GM23338 (cell line): ENCODE measurements at places on chromosomes 5 and 9. TPM values are rescaled to one million over a fixed set of nuclear protein-coding genes. Genes with fewer than 3 reads are reported as not detected.

Gene CDH6
- polyA plus RNA-seq = 0.42 and 0.60 TPM in 2 replicates

Gene WNT8A
- polyA plus RNA-seq = not detected in 2 replicates

Gene TEX48
- polyA plus RNA-seq = not detected in 2 replicates

Gene NTNG2
- polyA plus RNA-seq = 0.42 and 0.99 TPM in 2 replicates

Gene OR1Q1
- polyA plus RNA-seq = not detected in 2 replicates

Gene RNF208
- 5.6 and 7.4 TPM in 2 replicates for polyA plus RNA-seq

Gene TMEM171
- polyA plus RNA-seq = 1.9 and 2.5 TPM in 2 replicates

Gene QRFP
- not detected in 2 replicates for polyA plus RNA-seq

Gene INPP5E
- polyA plus RNA-seq = 5.8 TPM in 2 replicates

Gene AHRR
- 0.27 and 0.61 TPM in 2 replicates for polyA plus RNA-seq

Gene ARRDC1
- 33.5 and 36.6 TPM in 2 replicates for polyA plus RNA-seq

Gene RELL2
- 18.6 and 20.4 TPM in 2 replicates for polyA plus RNA-seq

Gene TDRD7
- polyA plus RNA-seq = 0.47 and 1.7 TPM in 2 replicates

Gene GTF3C5
- 41.2 and 46.0 TPM in 2 replicates for polyA plus RNA-seq

Gene TTC16
- polyA plus RNA-seq = not detected in 2 replicates

Gene RFESD
- 6.9 and 7.1 TPM in 2 replicates for polyA plus RNA-seq

Gene MCIDAS
- polyA plus RNA-seq = not detected in 2 replicates

Gene FOXD4L5
- polyA plus RNA-seq = not detected in 2 replicates

Gene MYMK
- polyA plus RNA-seq = 0.54 TPM in 1 of 2 replicates, not detected in the other

Gene EIF4E1B
- polyA plus RNA-seq = 0.10 TPM in 1 of 2 replicates, not detected in the other

Gene PCDHB3
- 4.7 and 5.2 TPM in 2 replicates for polyA plus RNA-seq

Gene PCDHB14
- polyA plus RNA-seq = 0.71 and 0.83 TPM in 2 replicates

Gene HTR1A
- 0.92 and 1.1 TPM in 2 replicates for polyA plus RNA-seq

Gene C7
- polyA plus RNA-seq = 0.05 TPM in 1 of 2 replicates, not detected in the other

Gene LHX3
- polyA plus RNA-seq = 0.08 TPM in 1 of 2 replicates, not detected in the other

Gene ANGPTL2
- 2.9 and 3.1 TPM in 2 replicates for polyA plus RNA-seq
